ENCODE measurements at places on chromosomes 12 and 14. TPM values are rescaled to one million over a fixed set of nuclear protein-coding genes. Genes with fewer than 3 reads are reported as not detected.

DNA sequence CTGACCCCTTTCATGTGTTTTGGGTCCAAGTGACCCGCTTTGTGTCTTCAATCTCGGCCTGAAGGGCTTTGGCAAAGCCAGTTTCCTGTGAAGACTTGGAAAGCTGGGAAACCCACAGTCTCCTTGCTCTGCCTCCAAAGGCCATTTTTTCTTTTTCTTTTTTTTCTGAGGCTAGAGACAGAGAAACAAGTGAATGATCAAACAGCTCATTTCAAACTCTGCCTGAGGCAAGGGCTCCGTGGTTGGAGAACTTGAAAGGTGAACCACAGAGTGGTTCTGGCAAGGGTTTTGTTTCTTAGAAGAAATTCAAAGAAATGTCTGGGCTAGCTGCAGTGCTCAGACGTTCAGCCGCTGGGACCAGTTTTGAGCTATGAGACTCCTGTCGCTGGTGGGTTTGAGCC, 62.7 kb downstream of the ERH start:
- H3K36me3 ChIP-seq = peaks cover 6% of the 10 kb centered on the region
- no peaks in the 10 kb centered on the region for H3K4me1 ChIP-seq
- DNase-seq = no peak
- no peak overlapping the region for H3K4me3 ChIP-seq
- no peaks in the 10 kb centered on the region for H3K27me3 ChIP-seq
- H3K27ac ChIP-seq = no peak overlapping the region

- no peak for DNase-seq
- H3K36me3 ChIP-seq = no peaks in the 10 kb centered on the region
- H3K4me3 ChIP-seq = no peak overlapping the region
- no peaks in the 10 kb centered on the region for H3K4me1 ChIP-seq
- no peaks in the 10 kb centered on the region for H3K27me3 ChIP-seq
These were observed 53.6 kb downstream of the ARF6 start for GRCh38 chr14:49946320-49947141.

DNA sequence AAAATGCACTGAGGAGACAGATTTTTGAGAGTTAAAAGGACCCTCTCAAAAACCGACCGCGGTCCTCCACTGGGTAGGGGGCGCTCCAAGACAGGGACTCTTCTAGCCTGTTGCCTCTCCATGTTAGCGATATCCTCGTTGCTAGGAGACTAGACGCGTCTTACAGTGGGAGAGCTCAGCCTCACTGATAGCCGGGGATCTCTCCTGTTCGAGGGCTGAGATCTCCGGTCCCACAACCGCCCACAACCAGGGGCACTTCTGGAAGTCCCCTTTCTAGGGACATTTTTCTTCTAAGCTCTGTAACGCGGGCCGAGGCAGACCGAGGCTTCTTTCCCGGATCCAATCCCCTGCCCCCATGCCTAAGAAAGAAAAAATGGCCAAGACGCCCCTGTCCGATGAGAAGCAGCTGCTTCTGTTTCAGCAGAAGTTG, 21.3 kb downstream of the FKBP11 start:
- DNase-seq = peak; percentile 84
- H3K27ac ChIP-seq = no peak overlapping the region
- no peaks in the 10 kb centered on the region for H3K4me1 ChIP-seq
- peak overlapping the region; percentile 51 for H3K4me3 ChIP-seq

DNA sequence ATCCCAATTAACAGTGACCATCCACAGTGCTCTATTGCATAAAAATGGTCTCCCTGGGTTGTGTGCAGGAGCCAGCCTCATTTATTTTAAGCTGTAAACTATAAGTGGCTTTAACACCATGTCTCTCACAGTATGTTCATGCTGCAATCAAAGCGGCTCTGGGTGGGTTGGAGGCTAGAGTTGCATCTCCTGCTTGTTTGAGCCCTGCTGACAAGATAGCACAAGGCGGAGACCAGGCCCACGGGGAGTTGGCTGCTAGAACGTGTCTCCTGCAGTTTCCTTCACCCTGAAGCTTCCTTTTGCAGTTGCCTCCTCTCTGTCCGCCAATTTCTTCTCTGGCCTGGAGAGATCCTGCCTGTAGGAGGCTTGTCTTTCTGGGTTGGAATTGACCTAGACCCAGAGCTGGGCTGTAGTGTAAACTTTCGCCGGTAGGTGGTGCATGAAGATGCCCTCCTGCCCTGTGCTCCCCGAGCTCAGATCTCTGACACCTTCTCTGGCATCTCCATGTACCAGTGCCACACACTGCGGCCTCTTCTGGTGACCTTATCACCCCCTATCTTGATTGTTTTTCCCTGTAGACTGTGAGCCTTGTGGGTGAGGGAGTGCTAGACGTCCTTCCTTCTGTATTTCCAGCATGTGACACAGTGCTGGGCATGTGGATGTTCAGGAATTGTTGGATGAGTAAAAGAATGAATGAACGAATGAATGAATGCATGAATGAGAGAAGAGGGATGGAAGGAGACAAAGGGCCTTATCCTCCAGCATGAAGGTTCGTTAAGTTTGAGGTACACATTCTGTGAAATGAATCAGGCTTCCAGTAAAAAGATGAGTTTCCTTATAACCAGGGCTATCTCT, 10.4 kb downstream of the OTUB2 start:
- no peaks in the 10 kb centered on the region for H3K4me1 ChIP-seq
- H3K36me3 ChIP-seq = no peaks in the 10 kb centered on the region
- no peak overlapping the region for H3K27ac ChIP-seq
- H3K4me3 ChIP-seq = no peak overlapping the region

DNA sequence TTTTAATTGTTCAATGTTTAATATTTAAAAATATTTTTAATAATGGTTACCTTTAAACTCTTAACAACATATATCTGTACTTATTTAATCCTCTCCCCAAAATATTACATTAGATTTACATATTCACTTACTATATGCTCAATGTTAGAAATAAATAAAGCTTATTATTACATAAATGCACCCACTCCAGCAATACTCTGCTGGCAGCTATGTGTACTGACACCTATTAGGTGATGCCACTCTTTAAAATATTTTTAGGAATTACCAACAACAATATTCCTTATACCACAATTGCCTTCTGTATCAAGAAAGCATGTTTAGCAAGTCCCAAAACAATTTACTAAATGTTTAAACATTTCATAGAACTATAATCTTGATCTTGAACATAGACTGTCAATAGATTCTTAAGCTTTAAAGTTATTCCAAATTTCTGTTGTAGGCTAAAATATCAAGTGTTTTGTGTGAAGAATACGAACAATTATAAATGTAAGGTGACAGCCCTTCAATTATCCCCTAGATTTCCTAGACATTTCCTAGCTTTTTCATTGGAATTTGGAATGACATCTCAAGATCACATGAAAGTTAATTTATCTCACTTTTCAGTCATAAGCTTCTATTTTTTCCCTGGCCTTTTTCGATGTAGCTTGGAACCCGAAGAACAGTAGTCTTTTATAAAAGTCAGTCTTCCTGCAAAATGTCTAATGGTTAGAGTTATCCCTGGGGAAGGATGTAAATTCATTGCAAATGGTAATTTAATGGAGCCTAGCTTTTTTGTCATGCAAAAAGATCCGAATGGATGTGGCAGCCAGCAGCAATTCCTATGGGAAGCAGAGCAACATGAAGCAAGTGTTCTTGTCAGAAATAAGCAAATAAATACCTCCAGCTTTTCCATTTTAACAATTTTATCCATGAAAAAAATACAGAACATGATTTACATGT, 907.5 kb upstream of the ATXN7L3B start:
- DNase-seq = no peak
- H3K36me3 ChIP-seq = no peaks in the 10 kb centered on the region
- H3K4me3 ChIP-seq = no peak overlapping the region
- H3K27me3 ChIP-seq = no peaks in the 10 kb centered on the region

GRCh38 chr12:22899184-22899583, 274.2 kb downstream of the ETNK1 start:
- DNase-seq = no peak
- no peak overlapping the region for H3K27ac ChIP-seq
- H3K4me3 ChIP-seq = no peak overlapping the region
- no peaks in the 10 kb centered on the region for H3K36me3 ChIP-seq
- no peaks in the 10 kb centered on the region for H3K27me3 ChIP-seq

DNA sequence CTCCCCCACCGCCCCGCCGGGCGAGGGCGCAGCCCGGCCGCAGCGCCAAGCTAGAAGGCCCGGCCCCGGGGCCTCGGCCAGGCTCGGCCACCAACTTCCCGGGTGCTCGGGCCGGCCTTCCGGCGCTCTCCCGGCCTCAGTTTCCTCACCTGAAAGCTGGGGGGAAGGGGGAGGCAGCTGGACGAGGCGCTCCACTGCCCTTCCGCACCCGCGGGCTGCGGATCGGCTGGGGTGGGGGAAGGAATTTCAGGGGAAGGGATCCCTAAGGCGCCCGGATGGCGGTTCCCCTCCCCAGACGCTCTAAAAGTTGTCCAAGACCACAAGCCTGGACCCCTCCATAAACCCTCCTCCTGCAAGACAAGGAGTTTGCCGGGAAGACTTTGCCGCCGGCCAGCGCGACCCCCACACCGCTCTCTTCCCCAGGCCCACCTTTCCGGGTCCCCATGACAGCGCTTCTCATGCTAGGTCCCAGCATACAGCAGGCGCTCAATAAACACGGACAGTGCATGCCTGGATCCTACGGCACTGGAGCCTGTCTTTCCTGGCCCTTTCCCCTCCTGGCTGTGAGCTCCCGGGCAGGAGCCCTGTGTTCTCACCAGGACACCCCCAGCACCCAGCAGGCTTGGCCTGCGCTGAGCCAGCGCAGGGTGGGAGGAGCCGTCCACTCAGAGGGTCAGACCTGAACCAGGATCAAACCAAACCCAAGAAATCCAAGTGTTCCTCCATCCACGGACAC, 18.1 kb downstream of the BEGAIN start:
- no peaks in the 10 kb centered on the region for H3K36me3 ChIP-seq
- no peak for DNase-seq
- no peaks in the 10 kb centered on the region for H3K4me1 ChIP-seq

DNA sequence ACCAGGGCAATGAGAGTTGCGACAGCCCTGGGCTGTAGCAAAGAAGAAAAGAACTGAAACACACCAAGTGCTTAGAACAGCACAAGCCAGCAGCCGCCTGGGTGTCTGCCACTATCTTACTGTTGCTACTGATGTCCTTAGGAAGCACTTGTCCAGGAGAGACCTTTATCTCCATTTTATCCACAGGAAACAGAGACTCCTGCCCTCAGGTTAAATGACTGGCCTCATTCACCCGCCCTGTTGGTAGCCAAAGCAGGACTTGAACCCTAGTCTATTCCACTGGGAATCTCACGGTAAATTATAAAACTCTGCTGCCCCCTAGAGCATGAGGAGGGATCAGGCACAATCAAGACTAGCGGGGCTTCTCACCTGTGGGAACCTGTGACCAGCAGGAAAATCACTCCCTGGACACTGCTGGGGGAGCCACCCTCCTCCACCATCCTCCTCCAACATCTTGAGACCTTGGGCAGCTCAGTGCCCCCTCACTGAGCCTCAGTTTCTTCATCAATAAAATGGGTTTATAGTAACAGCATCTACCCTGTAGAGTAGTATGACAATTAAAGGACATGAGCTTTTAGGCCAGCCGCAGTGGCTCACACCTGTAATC, 20.5 kb upstream of the TESC start:
- H3K4me1 ChIP-seq = peaks cover 26% of the 10 kb centered on the region
- H3K4me3 ChIP-seq = no peak overlapping the region
- no peak for DNase-seq

DNA sequence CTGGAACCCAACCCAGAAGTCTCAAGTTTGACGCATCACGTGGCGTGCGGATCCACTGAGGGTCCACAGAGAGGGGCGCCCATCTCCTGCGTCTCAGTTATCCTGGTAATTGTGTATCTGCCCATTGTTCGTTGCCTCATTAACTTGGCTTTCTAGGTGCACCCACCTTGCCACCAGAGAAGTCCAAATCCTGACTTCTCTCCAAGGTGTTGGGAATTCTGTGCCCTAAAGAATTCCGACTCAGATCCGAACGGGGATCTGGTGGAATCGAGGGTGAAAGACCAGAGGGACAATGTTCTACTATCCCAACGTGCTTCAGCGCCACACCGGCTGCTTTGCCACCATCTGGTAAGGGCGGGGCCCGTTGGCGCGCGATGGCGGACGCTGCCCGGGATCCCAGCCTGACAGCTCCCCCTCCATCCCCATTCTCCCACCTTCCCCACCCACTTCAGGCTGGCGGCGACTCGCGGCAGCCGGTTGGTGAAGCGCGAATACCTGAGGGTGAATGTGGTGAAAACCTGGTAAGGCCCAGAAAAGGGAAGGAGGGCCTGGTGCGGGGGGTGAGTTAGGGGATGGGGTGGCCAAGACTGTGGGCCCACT, 481 bp downstream of the REC8 start:
- no peak overlapping the region for H3K27ac ChIP-seq
- H3K36me3 ChIP-seq = peaks cover 11% of the 10 kb centered on the region
- H3K27me3 ChIP-seq = no peaks in the 10 kb centered on the region
- H3K4me1 ChIP-seq = peaks cover 9% of the 10 kb centered on the region

Gene HPD
- 0.39 TPM for total RNA-seq

DNA sequence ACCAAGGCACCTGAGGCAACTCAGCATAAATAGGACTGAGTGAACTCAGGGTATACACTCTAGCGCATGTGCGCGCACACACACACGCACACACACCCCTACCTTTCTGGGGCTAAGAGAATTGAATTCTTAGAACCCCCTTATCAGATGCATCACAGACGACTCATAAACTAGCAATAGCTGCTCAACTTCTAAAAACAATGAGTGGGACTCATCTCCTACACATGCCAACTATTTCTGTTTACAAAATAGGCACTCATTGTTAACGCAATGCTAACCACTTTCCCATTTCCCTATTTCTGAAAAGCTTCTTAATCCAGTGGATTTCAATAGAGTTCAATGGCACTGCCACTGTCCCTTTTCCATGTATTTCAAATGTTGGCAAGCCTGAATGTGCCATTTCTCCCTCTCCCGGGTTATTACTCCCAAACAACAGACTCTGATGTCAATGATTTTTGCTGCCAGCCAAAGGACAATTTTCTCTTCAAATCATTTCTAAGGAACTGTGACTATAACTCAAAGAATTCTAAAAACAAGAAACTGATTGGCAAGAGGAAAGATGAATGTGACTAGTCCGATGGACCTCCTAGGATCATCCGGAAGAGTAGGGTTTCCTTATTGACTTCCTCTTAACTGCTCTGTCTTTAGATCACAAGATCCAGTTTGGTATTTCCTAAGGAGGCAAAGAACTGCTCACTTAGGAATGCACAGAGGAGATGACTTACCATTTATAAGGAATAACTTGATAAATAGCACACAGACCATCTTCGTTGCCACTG, 48.8 kb downstream of the SLC38A1 start:
- H3K36me3 ChIP-seq = no peaks in the 10 kb centered on the region
- H3K27ac ChIP-seq = no peak overlapping the region
- no peaks in the 10 kb centered on the region for H3K27me3 ChIP-seq
- H3K4me1 ChIP-seq = no peaks in the 10 kb centered on the region
- DNase-seq = no peak
- no peak overlapping the region for H3K4me3 ChIP-seq

GRCh38 chr12:7190268-7191055, 976 bp downstream of the PEX5 start:
- no peaks in the 10 kb centered on the region for H3K27me3 ChIP-seq
- no peaks in the 10 kb centered on the region for H3K4me1 ChIP-seq
- DNase-seq = no peak
- no peaks in the 10 kb centered on the region for H3K36me3 ChIP-seq
- H3K27ac ChIP-seq = peak overlapping the region; percentile 89
